ENCODE measurements at places on chromosomes 6 and 20.
A peak's percentile ranks its signal among the peaks of the same experiment; 100 is the strongest.

DNA sequence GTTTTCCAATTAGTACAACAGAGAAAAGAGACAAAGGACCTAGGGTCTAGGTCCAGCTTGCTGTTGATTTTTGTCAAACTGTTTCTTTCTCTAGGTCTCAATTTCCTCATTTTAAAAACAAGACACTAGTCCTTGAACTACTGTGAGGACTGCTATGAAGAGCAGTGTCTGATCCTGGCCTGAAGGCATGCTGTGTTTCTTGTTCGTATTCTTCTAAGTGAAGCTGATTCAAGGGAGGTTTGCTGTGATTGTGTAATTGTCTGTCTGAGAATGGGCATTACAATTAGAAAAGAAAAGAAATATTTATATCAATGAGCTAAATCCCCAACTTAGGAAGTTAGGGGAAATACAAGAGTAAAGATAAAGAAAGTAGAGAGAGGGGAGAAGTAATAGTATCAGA lies 228.2 kb upstream of the SUPT3H start:
- no peak for DNase-seq

DNA sequence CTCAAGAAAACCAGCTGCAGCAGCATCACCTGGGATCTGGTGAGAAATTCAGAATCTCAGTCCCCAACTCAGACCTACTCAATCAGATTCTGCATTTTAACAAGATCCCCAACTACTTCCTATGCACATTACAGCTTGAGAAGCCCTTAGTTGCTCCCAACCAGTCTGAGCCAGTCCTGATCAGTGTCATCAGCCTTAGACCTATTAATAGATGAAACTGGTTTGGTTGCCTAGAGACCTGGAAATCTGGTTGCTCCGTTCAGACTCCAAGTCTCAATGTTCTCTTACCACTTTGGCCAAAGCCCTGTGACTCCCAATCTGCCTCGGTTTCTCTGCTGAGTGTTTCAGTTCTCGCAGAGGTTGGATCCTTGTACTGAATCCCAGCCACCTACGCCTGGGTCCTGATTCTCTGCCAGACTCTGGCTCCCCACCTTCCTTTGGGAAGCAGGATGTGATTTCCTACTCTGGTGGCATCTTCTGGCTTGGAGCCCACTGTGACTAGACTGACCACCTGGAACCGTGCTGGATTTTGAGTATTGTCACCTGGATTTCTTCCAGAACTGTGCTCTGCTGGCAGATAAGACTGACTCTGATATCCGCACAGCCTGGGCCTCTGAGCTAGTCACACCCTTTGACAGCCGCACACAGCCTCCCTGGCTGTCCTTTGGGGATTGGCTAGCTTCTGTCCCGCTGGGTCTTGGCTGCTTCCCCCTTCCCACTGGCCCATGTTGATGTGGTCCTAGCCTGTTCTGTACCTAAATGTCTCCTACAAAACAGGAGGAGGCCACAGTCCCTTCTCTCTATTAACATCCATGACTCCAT lies 20.3 kb upstream of the ATXN1 start:
- no peak for DNase-seq

GRCh38 chr6:97215157-97215769 lies 67.8 kb downstream of the MMS22L start:
- DNase-seq = no peak

DNA sequence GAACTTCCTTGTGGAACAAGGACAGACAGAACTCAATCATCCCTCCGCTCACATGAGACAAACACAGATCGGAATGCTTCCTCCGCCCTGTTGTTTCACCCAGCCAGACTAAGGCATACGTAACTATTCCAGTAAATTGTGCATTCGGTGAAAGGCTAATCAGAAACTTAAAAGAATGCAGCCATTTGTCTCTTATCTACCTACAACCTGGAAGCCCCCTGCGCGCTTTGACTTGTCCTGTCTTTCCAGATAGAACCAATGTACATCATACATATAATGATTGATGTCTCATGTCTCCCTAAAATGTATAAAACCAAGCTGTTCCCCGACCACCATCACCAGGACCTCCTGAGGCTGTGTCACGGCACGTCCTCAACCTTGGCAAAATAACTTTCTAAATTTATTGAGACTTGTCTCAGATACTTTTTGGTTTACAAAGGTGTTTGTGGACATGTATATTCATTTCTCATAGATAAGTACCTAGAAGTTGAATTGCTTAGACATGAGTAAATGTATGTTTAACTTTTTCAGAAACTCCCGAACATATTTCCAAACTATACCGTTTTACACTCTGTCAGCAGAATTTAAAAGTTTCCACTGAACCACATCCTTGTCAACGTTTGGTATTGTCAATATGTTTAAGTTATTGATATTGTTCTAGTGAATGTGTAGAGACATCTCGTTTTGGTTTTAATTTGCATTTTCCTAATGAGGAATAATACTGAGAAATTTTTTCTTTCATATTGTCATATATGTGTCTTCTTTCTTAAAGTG lies 197.6 kb upstream of the THBS2 start:
- DNase-seq = no peak

DNA sequence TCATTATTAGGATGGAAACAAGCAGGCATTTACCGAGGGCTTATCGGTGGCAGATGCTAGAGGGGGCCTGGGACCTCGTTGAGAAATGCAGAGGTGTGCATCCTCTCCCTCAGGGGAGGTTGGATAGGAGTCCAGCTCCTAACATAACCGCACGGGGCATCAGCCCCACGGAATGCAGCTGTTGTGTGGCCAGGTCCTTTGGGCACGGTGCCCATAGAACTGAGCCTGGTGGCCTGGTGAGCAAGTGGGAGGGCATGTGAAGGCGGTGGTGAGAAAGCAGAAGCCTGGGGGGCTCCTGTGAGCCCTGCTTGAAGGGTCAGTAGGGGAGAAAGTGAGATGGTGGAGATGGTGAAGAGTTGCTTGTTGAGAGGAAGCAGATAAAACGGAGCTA lies 143.7 kb downstream of the CDH26 start:
- no peak for DNase-seq

GRCh38 chr6:63582579-63583231 lies 10.4 kb downstream of the LOC128125822 start:
- no peak for DNase-seq

DNA sequence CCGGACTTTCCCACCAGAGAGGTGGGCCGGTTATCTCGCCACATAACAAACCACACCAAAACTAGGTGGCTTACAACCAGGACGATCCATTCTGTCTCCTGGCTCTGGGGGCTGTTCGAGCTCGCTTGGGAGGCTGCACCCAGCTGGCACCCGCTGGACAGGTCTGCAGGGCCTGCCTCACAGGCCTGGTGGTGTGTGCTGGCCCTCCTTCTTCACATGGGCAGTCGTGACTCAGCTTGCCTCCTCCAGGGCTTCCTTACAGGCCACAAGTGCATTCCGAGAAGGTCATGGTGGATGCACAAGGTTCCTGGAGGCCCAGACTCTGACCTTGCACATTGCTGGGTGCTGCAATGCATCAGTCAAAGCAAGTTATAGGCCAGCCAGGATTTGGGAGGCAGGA lies 34.2 kb downstream of the FOXF2 start:
- no peak for DNase-seq

DNA sequence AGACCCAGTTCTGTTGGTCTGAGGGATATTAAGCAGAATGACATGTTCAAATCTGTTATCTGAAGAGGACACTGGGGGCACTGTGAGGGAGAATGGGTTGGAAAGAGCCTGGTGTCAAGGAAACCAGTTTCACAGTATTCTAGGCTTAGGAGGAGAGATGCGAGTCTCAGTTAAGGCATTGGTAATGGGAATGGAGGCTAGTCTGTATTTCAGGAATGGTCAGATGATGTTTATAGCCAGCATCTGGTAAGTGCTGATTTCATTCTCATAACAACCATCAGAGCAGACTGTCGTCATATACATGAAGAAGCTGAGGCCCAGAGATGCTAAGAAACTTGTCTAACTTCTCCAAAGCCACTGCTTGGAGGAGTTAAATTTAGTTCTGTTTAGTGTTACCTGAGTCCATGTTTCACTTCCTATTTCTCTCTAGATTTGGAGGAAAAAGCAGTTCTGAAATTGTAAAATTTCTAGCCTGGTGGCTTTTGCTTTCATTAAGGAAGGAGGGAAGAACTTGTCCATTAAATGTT lies 242.0 kb downstream of the ARID1B start:
- no peak for DNase-seq

DNA sequence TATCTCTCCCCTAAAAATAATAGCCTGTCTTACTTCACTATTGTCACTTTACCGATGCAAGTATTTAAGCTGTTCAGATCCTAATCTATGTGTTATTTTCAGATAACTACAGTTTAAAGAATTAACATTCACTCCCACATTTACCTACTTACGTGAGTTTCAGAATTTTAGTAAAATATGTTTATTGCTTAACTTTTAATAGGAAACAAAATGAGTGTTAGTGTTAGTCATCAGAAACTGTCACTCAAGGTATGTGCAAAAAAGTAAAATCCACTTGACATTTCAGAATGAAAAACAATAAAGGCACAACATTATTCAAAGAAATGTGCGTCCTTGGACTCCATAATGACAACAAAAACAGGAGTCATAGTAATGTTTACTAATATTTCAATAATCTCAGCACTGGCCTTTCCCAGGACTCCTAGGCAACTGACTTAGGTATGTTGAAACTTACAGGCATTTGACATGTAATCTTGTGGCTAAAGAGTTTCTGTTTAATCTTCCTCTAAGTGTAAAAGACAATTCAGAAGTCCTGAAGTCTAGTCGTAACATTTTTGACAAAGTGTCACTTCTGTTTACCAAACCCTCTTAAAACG lies 4.5 kb downstream of the ATXN1 start:
- DNase-seq = no peak

DNA sequence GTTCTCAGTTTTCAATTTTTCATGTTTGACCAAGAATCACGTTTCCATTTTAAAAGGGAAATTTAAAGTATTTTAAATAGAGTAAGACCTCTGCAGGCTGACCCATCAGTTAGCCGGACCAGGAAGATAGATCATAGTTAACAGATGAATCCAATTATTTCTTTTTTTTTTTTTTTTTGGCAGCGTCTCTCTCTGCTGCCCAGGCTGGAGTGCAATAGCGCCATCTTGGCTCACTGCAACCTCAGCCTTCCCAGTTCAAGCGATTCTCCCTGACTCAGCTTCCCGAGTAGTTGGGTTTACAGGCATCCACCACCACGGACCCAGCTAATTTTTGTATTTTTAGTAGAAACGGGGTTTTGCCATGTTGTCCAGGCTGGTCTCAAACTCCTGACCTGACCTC lies 256.7 kb upstream of the CNR1 start:
- no peak for DNase-seq

DNA sequence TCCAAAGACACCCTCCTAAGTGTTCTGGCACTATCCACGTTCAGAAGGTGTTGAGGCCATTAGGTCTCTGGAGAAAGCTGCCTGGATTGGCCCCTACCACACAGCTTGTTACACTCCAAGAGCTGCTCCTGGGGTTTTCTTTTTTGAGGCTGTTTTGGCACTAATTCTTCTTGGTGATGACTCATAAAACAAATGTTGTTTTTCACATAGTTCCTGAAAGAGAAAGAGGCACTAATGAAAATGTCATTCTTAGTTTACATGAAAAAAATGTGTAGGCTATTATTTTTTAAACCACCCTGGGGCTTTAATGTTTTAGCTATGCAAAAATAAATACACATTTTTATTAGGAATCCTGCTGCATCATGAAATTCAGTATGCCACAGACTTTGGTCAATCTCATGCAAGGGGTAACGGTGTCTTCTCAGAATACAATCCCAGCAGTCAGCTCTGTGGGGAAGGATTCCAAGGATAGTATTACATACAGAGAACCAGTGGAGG lies 38.1 kb downstream of the TBPL1 start:
- no peak for DNase-seq

GRCh38 chr6:97240222-97240621 lies 42.8 kb downstream of the MMS22L start:
- DNase-seq = no peak

GRCh38 chr6:122347280-122347679 lies 52.2 kb upstream of the HSF2 start:
- DNase-seq = no peak

GRCh38 chr6:99588618-99589289 lies 17.9 kb upstream of the PRDM13 start:
- peak; percentile 67 for DNase-seq

GRCh38 chr6:118327237-118327636 lies 220.9 kb upstream of the PLN start:
- DNase-seq = no peak

- DNase-seq = peak; percentile 59
These were observed 24.4 kb upstream of the SLCO4A1 start for GRCh38 chr20:62617711-62618483.

GRCh38 chr20:21352703-21353102 lies 44.6 kb downstream of the NKX2-4 start:
- DNase-seq = no peak

GRCh38 chr20:25692499-25692898 lies 4.2 kb downstream of the ZNF337 start:
- no peak for DNase-seq

GRCh38 chr6:35178932-35179832 lies 34.6 kb upstream of the SCUBE3 start:
- DNase-seq = no peak

DNA sequence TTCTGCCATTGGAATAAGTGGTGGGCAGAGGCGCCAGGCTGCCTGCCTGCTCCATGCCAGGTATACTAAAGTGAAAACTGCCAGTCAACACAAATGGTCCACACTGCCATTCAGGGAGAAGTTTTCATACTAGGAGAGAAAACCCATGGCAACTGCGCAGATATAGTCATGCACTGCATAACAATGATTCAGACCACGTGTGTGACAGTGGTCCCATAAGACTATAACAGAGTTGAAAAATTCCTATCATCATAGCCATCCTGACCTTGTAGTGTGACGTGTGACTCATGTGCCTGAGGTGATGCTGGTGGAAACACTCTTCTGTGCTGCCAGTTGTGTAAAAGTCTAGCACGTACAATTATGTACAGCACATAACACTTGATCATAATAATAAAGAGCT lies 25.1 kb downstream of the ZC3H12D start:
- no peak for DNase-seq

- no peak for DNase-seq
These were observed 27.6 kb downstream of the CDH26 start for GRCh38 chr20:59985864-59986263.

DNA sequence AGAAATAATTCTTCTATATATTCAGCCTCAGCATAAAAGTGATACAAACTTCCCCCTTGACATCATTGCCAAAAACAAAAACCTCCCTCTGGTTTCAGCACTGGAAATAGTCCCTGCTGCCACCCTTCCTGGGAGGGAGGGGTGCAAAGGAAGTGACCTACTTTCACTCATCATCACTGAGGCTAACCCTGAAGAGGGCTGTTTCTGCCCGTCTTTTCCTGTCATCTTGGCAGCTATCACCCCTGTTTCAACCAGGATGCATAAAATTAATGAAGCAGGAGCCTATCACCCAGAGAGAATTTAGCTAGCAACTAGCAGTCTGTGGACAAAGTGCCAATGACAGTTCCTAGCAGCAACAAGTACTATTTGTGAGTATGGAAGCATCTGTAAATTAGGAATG lies 397.8 kb downstream of the LAMA2 start:
- peak; percentile 3 for DNase-seq

- no peak for DNase-seq
These were observed 32.1 kb upstream of the CCN6 start for GRCh38 chr6:112021691-112022310.
